Subcutaneous adipose tissue (tissue), 4 donors: ENCODE measurements at places on chromosomes 5 and 9. TPM values are rescaled to one million over a fixed set of nuclear protein-coding genes. Genes with fewer than 3 reads are reported as not detected.

The IFNA13 gene
- total RNA-seq: not detected

The BAAT gene
- total RNA-seq: not detected

The F12 gene
- total RNA-seq: not detected

The SLC27A6 gene
- total RNA-seq: not detected

The PTGS1 gene
- total RNA-seq: 4.6 TPM
